Stimulated activated CD4-positive, alpha-beta T cell treated with anti-CD3 and anti-CD28 coated beads, Interleukin-1b, Interleukin-23, amount 100 ng/mL, for 1 hour (primary cell): ENCODE measurements at places on chromosomes 16 and 17.

GRCh38 chr16:32116080-32116479, 137.0 kb upstream of the TP53TG3D start:
- DNase-seq, result no peak

DNA sequence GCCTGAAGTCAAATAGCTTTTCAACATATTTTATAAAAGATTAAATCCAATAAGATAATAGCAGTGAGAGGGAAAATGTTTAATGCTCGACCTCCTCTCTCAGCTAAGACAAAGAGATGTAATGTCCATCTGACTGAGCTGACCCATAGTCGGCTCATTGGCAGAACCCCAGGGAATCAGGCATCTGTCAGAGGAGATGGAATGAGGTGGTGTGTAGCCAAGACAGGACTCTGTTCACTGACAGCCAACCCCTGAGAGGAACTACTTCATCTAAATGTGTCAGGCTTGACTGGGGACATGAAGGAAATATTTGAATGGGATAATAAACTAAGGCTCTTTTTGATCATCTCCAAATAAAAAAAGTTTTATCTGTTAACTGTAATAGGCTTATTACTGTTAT, 188.0 kb downstream of the CDH11 start:
- DNase-seq, result no peak

GRCh38 chr17:1908699-1909309, 79.0 kb downstream of the RPA1 start:
- DNase-seq, result no peak

GRCh38 chr16:84768808-84769197, 51.0 kb upstream of the CRISPLD2 start:
- no peak for DNase-seq

DNA sequence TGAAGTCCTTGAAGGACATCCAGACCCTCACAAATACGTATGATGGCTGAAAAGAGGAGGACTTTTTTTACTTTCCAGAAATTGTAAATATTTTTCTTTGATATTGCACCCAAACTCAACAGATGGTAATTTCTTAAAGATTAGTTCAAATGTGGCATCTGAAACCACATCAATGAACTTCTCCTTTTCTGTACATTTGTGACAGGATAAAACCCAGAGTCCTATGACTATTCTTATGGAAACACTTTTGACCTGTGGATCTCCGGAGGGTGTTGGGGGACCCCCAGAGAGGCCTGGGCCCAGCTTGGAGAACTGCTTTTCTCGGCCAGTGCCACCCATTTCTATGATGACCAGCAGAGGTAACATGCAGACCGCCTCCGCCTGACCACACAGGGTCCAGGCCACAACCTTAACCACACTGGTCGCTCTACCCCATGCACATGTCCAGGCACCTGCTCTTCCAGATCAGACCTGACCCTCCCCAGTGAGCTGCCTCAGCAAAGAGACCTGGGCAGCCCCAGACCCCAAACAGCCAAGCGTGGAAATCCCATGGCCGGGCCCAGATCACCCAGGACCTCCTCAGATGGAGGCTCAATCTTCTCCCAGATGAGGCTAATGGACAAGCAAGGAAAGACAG, 22.7 kb downstream of the RPH3AL start:
- no peak for DNase-seq

- DNase-seq, result no peak
Observed at GRCh38 chr17:42683407-42684034, 1.2 kb downstream of the CNTNAP1 start.

DNA sequence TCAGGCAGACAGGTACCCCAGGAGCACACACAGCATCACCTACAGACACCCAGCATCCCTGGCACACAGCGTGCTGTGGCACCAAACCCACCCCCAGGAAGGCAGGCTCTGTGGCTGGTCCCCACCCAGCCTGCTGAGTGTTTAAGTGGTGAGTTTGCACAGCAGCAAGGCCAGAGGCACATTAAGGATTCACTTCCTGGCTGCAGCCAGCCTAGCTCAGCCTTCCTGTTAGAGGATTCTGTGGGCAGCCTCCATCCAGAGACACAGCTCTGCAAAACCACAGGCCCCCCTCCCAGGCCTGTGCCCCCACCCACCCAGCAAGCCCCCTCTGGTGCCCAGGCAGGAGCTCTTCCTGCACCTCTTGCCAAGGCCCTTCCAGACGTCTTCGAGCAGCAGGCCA, 36.1 kb upstream of the PHB1 start:
- DNase-seq, result no peak

GRCh38 chr17:50621574-50622031, 13.1 kb upstream of the ABCC3 start:
- no peak for DNase-seq

- no peak for DNase-seq
Observed at GRCh38 chr17:45440161-45440778, 7.6 kb upstream of the ARHGAP27 start.

DNA sequence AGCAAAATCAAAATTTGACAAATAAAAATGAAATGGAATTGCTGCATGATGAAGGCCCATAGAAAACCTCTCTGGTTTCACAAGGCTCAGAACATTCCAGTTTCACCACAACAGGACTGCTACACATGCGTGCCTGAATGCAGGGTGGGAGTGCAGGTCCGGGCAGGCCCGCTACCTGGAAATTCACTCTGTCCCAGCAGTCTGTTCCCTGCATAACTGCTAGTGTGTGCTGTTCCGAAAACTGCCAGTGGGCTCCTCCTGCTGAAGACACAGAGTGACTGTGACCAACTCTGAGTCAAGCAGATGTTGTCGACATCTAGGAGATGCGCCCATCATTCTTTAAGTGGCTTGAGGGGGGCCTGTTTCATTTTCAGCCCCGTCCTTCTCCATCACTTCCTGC, 284.8 kb upstream of the MAF start:
- DNase-seq, result no peak

- DNase-seq, result no peak
Observed at GRCh38 chr16:29694384-29695195, 15.6 kb downstream of the QPRT start.
